NCI-H526 treated with DMSO at 0.1 percent for 48 hours (cell line): ENCODE measurements at places on chromosomes 7 and 10.

GRCh38 chr7:22998519-22998896, 15.4 kb downstream of the HYCC1 start:
- no peak for DNase-seq

DNA sequence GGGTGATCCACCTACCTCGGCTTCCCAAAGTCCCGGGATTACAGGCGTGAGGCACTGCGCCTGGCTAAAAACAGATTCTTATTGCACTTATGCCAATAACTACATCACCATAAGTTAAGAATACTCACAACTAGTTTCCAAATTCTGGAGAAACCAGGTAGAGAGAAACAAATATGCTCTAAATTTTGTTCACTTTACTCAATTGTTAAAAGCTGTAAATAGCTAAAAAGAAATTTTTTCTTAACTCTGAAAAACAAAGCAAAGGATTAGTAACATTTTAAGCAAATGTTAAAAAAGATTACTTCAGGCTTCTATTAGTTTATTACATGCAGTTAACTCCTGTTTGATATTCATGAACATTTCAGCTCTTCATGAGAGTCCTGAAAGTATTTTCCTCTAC, 28.3 kb upstream of the ZMIZ2 start:
- no peak for DNase-seq

GRCh38 chr7:73823873-73824592, 6.8 kb upstream of the CLDN4 start:
- no peak for DNase-seq

GRCh38 chr10:116088985-116089384, 184.0 kb downstream of the GFRA1 start:
- no peak for DNase-seq

DNA sequence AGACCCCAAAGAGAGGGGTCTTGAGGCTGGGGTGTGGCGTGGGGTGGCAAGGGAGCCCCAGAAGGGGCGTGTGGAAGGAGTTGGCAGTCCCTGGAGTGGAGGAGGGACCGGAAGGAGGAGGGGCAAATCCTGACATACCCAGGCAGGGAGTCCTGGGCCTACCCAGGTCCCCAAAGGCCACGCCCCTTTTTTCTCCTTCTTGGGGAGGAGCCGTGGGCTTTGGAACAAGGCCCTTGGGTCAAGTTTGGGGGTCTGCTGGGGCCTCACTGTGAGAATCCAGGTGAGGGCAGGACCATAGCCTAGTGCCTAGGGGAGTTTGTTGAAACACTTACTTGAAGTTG, 1.2 kb upstream of the SMARCD3 start:
- peak; percentile 11 for DNase-seq

GRCh38 chr10:43317422-43317821, 50.6 kb upstream of the RASGEF1A start:
- no peak for DNase-seq

DNA sequence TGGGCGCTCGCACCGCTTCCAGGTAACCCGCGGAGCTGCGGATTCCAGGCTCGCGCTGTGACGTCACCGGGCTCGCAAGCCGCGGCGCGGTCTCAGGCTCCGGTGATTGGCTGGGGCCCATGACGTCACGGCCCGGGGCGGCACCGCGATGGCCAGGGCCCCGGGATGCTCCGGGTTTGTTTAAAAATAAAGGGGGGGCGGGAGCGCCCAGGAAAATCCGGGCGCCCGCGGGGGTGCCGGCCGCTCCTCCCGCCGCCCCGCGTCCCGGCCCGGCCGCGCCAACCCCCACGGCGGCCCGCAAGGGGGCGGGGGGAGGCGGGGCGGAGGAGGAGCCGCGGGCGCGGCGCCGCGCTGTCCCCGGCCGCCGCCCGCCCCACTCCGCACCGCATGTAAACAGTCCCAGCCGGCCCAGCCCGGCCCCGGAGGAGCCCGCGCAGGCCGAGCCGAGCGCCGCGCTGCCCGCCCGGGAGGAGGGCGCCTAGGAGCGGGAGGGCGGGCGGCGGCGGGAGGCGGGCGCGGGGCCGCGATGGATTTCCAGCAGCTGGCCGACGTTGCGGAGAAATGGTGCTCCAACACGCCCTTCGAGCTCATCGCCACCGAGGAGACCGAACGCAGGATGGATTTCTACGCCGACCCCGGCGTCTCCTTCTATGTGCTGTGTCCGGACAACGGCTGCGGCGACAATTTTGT, at the start of gene MTURN:
Gene MTURN, plus strand, starts transcription at position 376 of the 690 bp plus-strand sequence. Its CDS starts 151 bp downstream, at position 527.
- DNase-seq = peak; percentile 76

- DNase-seq = no peak
Measured at GRCh38 chr10:73307203-73307800, 51.4 kb downstream of the CFAP70 start.

DNA sequence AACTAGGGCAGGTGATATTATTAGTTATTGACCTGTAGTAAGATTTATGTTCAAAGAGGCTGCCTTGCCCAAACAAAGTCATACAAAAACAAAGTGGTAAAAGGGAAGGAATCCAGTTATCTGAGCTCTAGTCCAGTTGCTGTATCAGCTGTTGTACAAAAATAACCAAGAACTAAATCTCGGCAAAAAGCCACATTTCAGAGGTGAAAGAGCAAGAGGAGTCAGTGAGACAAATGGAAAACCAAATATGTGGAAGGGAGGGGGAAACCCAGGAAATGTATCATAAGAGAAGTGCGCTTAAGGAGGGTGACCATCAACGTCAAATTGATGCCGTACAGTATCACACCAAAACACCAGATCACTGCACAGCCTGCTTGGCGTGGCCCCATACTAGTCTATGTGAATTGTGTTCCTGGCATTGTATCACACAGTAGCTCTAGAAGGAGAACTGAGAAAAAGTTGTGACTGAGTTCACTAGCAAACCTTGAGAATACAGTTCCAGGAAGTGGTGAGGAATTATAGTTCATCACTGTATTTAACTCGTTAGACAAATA, 6.4 kb downstream of the AGBL3 start:
- no peak for DNase-seq

DNA sequence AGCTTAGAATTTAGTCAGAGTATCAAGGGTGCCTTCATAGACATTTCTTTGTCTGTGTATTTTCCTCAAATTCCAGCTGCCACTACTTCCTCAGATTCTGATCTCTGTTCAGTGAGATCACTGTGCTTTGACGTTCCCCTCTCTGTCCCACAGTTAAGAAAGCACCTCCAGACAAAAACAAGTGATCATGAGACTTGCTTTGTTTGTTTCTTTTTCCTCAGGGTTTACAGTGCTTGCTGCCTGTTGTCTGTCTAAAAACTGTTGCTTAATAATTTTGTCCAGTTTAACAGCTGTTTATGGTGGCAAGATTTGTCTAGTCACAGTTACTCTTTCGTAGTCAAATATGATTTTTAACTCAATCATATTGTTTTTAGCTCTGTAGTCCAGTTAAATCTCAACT, 29.1 kb downstream of the TRUB1 start:
- no peak for DNase-seq

DNA sequence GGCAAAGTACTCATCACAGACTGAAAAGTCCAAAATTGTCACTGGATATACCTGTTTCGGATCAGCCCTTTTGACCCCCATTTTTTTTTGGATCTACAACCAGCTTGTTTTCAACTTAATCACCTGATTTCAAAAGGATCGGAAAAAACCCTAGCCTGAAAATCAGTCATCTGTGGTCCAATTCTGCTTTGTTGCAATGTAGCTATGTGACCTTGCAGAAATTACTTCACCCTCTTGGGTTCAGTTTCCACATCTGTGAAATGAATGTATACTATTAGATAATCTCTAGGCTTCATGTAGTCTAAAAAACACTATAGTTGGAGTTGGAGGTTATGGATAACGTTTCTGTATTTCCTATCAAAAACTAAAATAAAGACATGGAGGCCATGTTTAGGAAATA, 37.1 kb downstream of the STEAP4 start:
- no peak for DNase-seq

DNA sequence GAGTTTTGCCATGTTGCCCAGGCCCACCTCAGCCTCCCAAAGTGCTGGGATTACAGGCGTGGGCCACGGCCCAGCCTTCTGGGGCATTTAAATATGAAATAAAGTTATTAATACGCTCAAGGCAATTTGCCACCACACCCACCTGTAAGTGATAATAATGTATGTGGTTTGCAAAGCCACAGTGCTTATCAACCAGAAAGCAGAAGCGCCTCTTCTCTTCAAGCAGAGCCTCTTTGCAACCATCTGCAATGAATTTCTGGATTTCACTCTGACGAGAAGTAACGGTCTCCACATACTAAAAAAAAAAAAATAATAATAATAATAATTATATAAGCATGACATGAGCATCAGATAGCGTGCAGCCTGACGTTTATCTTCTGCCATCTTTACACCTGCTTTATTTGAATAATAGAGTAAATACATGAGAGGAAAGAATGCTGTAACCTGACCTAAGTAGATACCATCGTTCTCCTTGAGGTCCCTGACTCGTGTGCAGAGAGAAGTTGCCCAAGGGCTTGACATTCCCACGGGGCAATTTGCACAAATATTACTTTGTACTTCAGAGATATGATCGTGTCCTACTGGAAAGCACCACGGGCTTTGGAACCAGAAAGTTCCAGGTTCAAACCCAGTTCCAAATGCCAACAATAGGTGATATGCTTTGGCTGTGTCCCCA, 34.0 kb downstream of the BRI3 start:
- DNase-seq = peak; percentile 15

DNA sequence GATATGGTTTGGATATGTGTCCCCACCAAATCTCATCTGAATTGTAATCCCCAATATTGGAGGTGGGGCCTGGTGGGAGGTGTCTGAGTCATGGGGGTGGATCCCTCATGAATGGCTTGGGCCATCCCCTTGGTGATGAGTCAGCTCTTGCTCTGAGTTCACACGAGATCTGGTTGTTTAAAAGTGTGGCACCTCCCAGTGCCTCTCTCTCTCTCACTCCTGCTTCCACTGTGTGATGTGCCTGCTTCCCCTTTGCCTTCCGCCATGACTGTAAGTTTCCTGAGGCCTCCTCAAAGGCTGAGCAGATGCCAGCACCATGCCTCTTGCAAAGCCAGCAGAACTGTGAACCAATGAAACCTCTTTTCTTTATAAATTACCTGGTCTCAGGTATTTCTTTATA, 4.8 kb upstream of the GCK start:
- DNase-seq = no peak
